Stimulated activated naive CD8-positive, alpha-beta T cell treated with anti-CD3 and anti-CD28 coated beads, Interleukin-15, amount 100 ng/mL, for 72 hours (primary cell): ENCODE measurements at places on chromosomes 1 and 21.

- peak; percentile 12 for DNase-seq
Observed at GRCh38 chr1:213244664-213245091, 193.6 kb downstream of the RPS6KC1 start.

DNA sequence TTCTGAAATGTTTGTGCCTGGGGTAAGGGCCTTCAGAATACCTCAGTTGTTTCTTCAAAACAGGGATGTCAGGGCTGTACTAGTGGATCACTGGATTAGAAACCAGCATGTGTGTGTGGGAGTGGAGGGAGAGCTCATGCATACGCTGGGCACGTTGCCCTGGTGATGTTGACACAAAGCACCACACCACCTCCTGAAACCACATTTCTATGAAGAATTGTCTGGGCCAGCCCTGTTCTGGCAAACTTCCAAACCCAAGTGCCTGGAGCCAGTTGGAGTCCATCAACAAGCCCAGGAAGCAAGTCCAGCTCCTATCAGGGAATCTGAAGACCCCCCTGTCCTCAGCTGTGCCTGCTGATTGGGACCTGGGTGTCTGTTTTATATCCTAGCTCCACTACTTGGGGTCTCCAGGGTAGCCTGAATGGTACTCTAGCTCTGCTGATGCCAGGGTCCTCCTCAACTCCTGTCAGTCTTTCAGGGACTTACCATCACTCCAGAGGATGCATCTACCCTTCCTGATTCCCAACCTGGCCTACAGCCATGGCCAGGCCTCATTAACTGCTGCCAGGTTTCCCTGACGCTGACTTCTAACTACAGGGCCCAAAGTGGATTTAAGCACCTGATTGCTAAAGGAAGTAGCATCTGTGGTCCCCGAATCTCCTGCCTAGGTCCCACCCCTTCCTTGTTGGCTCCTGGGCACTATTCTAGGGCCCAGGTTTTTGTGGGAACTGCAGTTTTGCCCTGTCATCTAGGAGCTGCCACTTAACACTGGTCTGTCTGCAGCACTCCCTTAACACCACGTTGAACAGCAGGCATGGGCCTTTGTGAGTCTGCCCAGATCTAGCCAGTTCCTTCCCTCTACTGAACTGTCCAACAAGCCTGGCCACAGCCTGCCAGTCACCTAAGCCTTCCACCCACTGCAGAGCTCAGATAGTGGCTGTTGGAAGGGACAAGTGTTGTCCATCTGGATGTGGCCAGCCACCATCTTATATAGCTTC lies 45.5 kb downstream of the LPAR3 start:
- no peak for DNase-seq

DNA sequence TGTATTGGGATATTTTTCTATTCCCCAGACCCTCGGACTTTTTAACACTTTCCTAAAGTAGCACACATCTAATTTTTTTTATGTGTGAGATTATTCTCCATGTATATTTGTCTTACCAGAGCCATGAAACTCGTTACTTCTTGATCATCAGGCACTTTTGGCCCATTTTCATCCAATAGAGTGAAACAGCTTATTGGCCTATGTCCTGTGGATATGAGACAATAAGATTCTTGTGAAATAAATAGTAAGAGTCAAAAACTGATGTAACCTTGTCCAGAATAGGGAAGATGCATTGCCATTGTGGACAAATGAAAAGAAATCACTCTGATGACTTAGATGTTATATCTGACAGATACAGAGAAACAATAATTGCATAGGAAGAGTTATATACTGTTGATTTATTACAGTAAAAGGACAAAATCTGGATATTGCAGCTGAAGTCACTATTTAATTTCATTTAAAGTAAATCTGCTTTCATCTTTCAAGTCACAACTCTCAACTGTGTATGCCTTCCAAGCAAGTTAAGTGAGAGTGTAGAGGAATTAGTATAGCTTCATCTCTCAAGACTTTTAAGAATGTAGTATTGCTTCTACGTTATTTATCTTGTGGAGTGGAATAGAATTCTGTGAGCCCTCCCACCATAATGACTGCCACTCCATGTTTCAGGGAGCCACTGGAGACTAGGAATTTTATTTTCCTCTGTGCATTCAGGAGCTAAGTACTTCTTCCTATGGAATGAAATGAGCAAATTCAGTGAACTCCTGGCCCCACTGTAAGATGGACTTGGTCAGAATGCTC lies 86.9 kb downstream of the ADAMTS1 start:
- no peak for DNase-seq

- DNase-seq: no peak
Observed at GRCh38 chr1:17352419-17352909, 19.5 kb upstream of the PADI6 start.

DNA sequence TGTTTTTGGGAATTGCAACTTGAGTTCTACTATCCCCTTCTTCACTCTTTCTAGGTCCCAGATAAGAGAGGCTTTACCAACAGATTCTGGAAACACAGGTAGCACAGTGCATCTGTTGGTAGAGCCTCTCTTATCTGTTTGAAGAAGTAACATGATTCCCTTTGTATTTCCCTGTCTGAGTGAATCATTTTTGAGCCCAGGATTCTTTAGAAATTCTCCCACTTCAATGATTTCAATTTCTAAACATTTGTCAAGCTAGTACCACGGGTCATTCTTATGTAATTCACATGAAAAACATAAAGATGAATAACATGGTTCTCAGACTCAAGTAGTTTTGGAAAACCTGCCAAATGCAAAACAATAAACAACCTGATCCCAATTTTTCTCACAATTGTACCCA lies 72.0 kb upstream of the DUSP10 start:
- DNase-seq: no peak

GRCh38 chr21:21179619-21180298 lies 181.6 kb downstream of the NCAM2 start:
- DNase-seq: no peak

DNA sequence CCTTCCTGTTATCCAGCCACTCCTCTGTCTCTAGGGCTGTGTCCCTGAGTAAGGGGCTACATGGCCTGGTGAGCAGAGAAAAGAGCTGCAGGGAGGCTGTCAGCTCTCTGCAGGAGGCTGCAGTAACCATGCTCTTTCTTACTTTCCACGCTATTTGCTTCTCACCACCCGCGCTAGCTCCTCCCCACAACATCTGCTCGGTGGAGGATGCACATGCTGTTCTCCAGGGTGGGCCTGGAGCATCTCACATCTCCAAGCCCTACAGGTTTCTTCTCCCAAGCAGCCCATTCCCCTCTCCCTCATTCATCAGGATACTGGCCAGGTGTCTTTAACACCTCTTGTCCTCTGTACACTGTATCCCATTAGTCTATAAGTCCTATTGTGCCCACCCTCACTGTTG lies 103.8 kb downstream of the IER5 start:
- no peak for DNase-seq

- no peak for DNase-seq
Observed at GRCh38 chr21:21231913-21232312, 233.7 kb downstream of the NCAM2 start.

GRCh38 chr1:16048573-16049189 lies 5.1 kb downstream of the CLCNKB start:
- peak; percentile 40 for DNase-seq

- peak; percentile 66 for DNase-seq
Observed at GRCh38 chr1:181089017-181089675, 646 bp downstream of the IER5 start.

DNA sequence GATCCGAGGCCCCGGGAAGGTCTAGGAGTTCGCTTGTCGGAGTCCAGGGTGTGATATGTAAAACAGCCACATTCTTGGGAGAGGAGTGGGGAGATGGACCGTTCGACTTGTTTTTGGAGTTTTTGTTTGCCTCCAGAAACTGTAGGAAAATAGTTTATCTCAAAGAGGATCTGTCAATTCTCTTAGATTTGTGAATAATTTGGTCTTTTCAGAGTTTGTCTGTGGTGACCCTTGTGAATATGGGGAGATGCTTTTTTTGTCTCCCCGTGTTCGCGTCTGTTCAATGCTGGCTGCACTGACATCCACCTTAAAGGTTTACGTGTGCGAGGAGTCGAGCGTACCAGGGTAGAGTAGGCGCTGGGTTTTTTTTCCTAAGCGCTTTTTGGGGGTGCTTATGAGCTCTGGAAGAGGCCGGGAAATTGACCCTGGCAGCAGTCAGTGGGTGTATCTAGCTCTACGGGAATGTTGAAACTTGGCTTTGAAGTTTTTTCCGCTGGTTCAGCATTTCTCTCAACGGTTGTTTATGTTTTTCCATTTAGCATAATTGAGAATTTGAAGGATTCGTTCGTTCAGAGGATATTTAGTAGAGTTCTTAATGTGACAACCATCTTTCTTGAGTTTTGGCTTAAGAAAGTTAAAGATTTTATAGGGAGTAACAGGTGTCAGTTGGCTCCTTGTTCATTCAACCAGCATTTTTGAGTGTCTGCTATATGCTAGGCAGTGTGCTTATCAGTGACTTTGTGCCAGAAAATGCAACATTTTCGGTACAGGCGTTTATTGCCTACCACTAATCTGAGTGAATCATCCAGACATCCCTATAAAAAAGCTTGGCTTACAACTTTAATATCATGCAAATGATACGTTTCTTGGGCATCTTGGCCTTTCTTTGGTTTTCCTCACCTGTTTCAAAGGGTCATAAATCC lies 1.2 kb downstream of the SZRD1 start:
- no peak for DNase-seq

DNA sequence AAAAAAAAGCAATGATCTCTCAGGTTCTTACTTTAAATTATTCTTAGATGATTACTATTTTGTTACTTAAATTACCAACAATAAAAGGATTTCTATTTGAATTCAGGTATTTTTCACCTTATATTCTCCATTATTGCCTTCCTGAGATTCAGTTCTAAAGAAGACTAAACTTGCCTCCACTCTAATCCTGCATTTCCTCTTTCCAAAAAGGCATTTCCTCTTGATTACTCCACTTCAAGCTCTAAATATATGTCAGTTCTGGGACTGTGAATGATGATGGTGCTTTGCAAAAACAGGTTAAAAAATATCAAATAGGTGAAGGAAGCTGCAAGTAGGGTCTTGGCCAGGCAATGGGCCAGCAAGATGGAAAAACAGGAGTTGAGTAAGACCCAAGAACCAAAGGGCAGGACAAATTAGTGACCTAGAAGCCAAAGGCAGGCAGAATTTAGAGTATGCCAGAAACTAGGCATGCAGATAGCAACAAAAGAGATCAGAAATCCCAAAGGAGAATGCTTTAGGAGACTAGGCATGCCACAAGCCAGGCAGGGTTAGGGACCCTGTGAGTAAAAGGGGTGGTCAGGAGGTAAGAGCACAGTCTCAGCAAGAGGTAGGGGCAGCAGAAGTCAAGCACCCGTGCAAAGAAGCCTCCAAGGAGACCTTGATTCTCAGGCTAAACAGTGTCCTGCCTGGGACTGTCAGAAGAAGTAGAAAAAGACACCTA lies 11.3 kb upstream of the DIPK1A start:
- DNase-seq: no peak

GRCh38 chr1:173253046-173253445 lies 45.9 kb upstream of the TNFSF4 start:
- DNase-seq: no peak

DNA sequence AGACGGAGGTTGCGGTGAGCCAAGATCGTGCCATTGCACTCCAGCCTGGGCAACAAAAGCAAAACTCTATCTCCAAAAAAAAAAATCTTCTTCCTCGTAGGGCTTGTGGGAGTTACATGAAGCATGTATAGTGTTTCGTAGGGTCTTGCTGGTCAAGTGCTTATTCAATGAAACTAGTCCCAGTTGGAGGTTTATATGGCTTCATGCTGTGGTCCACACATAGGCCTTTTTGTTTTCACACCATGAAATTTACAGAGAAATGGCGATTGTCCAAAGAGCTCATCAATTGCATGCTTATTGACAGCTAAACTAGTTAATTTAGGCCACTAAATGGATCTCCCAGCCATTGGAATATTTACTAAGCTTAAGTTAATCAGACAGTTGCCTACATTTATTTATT lies 29.6 kb downstream of the HUNK start:
- no peak for DNase-seq

- peak; percentile 55 for DNase-seq
Observed at GRCh38 chr1:172727956-172728603, 69.2 kb downstream of the FASLG start.

- DNase-seq: no peak
Observed at GRCh38 chr1:222257027-222257426, 290.9 kb downstream of the HHIPL2 start.

DNA sequence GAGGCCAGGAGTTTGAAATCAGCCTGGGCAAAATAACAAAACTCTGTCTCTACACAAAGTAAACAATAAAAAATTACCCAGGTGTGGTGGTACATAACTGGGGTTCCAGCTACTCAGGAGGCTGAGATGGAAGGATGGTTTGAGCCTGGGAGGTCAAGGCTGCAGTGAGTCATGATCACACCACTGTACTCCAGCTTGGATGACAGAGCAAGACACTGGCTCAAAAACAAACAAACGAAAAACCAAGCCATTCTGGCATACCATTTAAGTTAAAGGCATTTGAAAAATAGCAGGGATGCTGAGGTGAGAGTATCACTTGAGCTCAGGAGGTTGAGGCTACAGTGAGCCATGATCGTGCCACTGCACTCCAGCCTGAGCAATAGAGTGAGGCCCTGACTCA lies 5.3 kb upstream of the ALDH9A1 start:
- no peak for DNase-seq

DNA sequence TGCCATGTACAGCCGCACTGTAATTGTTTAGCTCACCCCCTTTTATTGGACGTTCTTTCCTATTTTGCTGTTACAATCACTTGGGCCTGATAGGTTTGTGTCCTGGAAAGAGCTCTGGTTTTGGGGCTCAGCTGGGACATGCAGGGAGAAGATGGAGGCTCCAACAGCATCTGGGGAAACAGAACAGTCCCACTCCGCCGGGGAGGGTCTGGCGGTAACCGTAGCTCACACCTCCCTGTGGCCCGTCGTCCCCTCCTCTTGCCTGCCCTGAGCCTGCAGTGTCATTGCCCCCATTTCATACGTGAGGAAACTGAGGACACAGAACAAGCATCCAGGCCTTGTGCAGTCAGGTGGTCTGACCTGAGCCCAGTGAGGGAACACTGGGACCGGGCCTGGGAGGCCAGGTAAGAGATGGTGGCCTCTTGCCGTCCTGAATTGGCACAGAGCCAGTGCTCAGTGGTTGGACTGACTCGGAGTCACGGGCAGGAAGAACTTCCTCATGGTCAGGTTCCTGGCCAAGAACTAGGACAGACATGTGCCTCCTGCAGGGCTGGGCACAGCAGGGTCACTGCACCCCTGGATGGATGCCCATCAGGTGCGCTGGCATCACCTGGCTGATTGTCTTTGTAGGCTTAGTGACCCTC lies 41.8 kb downstream of the S100B start:
- no peak for DNase-seq
